RPMI7951 (cell line): ENCODE measurements at places on chromosomes 13 and 19. TPM values are rescaled to one million over a fixed set of nuclear protein-coding genes. Genes with fewer than 3 reads are reported as not detected.

- DNase-seq: peak; percentile 1
These were observed 353.1 kb downstream of the ENOX1 start for GRCh38 chr13:43433691-43434141.

GRCh38 chr19:30109565-30109964 is 167.5 kb downstream of the URI1 start:
- DNase-seq: no peak

The ETFB gene
- 158 and 206 TPM in 2 replicates for total RNA-seq

The HTR2A gene
- total RNA-seq: under 0.01 TPM in 1 of 2 replicates, not detected in the other

The TEKTIP1 gene
- total RNA-seq: not detected in 2 replicates

DNA sequence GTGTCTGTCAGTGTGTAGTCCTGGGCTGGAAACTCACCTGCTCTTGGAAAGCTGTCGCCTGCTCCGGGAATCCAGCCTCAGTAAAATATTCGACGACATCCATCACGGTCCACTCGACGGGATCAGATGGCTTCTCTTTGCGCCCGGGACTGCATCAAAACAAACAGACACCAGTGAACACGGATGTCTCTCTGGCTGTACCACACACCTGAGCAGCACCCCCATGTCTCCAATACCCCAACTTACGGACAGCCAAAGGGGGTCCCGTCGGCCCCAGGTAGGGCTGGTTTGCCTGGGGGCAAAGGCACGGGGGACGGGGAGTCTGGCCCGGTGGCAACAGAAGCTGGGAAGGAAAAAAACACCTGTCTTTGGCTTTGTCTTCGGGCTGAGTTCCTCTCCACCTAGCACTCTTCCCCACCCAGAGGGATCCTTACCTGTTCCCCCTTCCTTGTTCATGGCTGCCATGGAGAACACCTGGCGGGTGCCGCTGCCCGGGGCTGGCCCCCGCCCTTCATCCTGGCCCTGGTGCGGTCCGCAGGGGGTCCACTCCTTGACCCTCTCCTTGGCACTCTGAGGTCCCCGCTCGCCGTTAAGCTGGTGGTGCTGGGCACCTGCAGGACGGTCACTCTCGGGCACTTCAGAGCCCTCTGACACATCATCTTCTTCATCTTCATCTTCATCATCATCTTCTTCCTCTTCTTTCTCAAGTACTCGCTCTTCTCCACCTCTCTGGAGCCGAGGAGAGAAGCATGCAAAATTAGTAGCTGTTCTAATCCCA is 1.7 kb downstream of the SAMD1 start:
- DNase-seq: no peak

GRCh38 chr19:33210266-33210940 is 15.2 kb downstream of the SLC7A10 start:
- no peak for DNase-seq

GRCh38 chr13:112447761-112448603 is 71.8 kb downstream of the SPACA7 start:
- no peak for DNase-seq

DNA sequence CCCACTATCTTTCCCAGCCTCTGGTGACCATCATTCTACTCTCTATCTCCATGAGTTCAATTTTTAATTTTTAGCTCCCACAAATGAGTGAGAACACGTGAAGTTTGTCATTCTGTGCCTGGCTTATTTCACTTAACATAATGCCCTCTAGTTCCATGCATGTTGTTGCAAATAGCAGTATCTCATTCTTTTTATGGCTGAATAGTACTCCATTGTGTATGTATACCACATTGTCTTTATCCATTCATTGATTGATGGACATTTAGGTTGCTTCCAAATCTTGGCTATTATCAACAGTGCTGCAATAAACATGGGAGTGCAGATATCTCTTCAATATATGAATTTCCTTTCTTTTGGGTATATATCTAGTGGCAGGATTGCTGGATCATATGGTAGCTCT is 22.9 kb upstream of the ZFP82 start:
- no peak for DNase-seq

The ZNF738 gene
- 11.3 and 11.9 TPM in 2 replicates for total RNA-seq

DNA sequence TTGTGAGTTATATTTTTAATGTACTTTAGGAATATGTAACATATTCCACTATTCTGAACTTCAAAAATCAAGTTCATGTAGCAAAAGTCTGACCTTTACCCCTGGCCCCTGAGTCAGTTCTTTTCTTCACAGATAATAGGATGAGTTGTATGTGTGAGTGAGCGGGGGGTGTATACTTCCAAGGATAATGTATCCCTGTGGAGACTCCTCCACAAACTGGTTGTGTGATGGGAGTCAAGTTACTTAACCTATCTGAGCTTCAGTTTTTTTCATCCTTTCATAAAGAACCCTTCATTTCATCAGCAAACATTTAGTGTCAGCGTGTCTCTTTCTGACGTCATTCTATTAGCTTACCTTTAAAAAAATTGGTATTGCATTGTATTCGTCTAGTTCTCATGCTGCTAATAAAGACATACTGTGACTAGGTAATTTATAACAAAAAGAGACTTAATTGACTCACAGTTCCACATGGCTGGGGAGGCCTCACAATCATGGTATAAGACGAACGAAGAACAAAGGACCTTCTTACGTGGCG is 288.1 kb upstream of the GPC6 start:
- DNase-seq: no peak

DNA sequence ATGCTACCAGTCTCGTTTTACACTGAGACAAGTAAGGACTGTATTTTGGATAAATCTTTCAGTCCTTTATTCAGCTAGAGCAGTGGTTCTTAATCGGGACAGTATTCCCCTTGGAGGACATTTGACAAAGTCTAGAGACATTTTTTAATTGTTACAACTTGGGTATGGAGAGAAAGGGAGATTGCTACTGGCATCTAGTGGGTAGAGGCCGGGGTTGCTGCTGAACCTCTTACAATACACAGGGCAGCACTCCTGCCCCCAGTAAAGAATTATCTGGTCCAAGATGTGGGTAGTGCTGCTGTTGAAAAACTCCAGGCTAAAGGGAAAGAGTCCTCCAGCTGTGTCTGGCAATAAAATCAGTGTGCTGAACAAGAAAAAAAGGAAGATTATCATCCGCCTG is 334.8 kb downstream of the SLC7A1 start:
- DNase-seq: peak; percentile 1

DNA sequence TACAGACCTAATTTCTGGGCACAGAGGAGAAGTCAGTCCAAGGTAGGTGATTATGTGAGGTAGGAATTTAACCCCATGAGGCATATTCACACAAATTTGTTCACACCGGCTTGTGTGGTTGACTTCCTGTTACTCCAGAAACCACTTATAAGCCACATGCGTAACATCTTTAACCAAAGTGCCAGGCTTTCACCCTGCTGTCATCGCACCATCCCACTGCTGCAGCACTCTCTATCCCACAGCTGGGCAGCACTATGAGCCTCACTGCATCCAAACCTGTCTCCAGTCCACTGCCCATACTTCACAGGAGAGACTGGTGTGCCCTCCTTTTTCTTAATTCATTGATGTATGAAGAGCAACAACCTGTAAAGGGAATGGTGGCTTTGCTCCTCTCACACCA is 128.2 kb upstream of the ARGLU1 start:
- no peak for DNase-seq

DNA sequence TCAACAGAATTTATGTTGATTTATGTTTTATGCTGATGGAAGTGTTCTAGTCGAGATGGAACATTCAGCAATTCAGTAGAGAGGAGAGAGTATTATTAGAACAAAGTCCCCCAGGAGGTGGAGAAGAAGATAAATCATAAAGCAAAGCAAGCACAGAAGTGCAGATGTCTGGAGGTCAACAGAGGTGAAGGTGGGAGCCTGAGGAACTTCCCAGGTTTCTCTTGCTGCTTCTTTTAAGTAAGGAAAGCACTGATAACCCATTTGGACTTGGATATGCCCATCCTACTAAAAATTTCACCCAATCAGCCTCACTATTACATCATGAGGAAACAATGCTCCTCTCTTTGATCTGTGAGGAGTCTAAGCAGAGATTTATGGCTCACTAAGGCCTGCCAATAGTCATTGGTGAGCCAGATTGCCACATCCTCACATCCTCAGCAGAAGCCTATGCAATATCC is 98.8 kb downstream of the EPSTI1 start:
- DNase-seq: peak; percentile 75

DNA sequence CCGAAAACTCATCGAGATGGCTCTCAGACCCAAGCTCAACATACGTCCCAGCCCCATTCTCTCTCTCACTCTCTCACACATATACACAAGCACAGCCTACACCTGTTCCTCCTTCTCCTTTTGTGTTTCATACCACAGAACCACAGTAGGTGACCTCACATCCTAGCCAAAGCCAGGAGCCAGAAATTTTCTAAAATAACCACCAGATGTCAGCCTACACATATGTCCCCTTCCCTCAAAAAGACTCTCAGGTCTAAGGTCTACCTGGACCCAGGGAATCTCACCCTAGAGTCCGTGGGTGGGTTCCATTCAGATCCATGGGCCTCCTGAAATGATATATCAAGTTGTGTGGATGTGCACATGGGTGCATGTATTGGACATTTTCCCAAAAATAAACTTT is 104.2 kb upstream of the IPO5 start:
- no peak for DNase-seq

- no peak for DNase-seq
These were observed 465.0 kb downstream of the ITGBL1 start for GRCh38 chr13:101917475-101917810.

The ZNF331 gene
- 7.8 and 9.4 TPM in 2 replicates for total RNA-seq

GRCh38 chr13:35055705-35056104 is 113.6 kb downstream of the NBEA start:
- DNase-seq: no peak

DNA sequence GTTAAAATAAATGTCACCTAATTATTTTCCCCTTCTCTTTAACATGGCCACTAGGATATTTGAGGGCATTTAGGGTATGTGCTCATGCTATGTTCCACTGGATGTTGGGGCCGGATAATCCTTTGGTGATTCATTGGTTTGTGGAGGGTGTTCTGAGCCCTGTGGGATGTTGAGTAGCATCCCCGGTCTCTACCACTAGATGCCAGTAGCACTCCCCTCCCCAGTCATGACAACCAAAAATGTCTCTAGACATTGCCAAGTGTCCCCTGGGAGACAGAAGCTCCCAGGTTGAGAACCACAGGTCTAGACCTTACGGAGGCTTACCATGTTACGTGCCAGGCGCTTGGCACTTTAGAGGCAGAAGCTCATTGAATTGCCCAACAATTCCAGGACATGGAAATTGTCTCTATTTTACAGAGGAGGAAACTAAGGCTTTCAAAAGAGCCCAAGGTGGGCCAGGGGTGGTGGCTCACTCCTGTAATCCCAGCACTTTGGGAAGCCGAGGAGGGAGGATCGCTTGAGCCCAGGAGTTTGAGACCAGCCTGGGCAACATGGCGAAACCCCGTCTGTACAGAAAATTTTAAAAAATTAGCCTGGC is 14.1 kb downstream of the SHANK1 start:
- peak; percentile 77 for DNase-seq

The HIF3A gene
- total RNA-seq: under 0.01 TPM in 1 of 2 replicates, not detected in the other

The GJB2 gene
- 0.59 and 0.72 TPM in 2 replicates for total RNA-seq

- peak; percentile 82 for DNase-seq
These were observed 22.9 kb downstream of the ZNF114 start for GRCh38 chr19:48292798-48293197.

- no peak for DNase-seq
These were observed 175.8 kb downstream of the KCNRG start for GRCh38 chr13:50191004-50191403.

DNA sequence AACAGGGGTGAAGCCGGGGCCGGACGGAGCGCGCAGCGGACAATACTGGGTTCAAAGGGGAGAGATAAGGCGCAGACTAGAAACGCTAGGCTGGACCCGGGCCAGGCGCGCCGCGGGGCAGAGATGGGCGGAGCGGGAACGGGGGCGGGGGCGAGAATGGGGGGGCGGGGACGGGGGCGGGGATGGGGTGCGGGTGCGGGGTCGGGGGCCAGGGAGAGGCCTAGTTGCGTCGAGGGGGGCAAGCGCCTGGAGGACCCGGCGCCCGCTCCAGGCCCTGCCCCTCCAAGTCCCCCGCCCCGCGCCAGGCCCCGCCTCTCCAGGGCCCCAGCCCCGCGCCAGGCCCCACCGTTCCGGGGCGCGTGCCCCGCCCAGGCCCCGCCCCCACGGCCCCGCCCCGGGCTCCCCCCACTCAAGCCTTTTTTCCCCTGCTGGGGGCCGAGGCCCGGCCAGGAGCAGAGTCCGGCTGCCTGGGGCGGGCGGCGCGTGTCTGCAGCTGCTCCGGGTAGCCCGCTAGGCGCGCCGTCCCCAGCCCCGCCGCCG is at the start of gene CERS4:
TSS of gene CERS4 (plus strand) at position 449 of the 540 bp plus-strand sequence. CDS start 41,707 bp downstream, outside the sequence.
- no peak for DNase-seq

GRCh38 chr13:85243831-85244230 is 555.4 kb downstream of the SLITRK6 start:
- no peak for DNase-seq

The FFAR3 gene
- total RNA-seq: not detected in 2 replicates

- no peak for DNase-seq
These were observed 15.0 kb upstream of the NAXD start for GRCh38 chr13:110600261-110600819.

The OR7D2 gene
- not detected in 2 replicates for total RNA-seq

GRCh38 chr13:111913761-111914140 is 153.2 kb upstream of the SOX1 start:
- DNase-seq: no peak

GRCh38 chr13:88919970-88920628 is 1248.9 kb downstream of the SLITRK5 start:
- DNase-seq: no peak

- no peak for DNase-seq
These were observed 42.2 kb downstream of the DHRS12 start for GRCh38 chr13:51761643-51762350.

The MIA gene
- total RNA-seq: 8.9 and 12.6 TPM in 2 replicates

The TMEM205 gene
- total RNA-seq: 211 and 255 TPM in 2 replicates

- DNase-seq: no peak
These were observed at the start of gene CAMSAP3 for GRCh38 chr19:7595466-7596133. Gene CAMSAP3 (plus strand): TSS chr19:7595863. CDS start chr19:7596003, 140 bp downstream.

The SIGLECL1 gene
- not detected in 2 replicates for total RNA-seq

- no peak for DNase-seq
These were observed 574.4 kb upstream of the KLF12 start for GRCh38 chr13:74708629-74709028.

DNA sequence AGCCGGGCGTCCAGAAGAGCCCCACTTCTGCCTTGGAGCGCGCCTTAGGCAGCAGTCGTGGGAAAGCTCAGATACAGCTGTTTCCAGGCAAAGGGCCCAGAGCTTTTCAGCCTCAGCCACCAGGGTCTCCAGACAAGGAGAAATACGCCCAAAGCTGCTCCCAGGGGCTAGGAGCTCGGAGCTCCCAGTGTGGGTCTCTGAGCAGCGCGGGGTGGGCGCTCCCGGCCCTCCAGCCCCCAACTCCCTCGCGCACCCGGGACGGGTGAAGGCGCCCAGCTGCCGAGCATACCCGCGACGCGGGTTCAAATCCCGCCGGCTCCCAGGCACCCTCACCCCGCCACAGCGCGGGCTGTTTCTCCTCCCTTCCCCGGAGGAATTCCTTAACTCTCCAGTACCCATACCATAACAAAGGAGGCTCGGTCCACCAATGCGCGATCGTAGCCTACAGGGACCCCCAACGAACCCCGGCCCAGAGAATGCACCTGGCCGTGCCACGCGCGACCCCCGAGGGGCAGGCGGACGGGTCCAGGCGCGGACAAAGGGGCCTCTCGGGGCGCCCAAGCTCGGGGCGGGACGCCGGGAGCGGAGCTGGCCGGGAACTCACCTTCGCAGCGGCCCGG is 507 bp downstream of the COL4A1 start:
- peak; percentile 48 for DNase-seq
